Articular chondrocyte of knee joint (primary cell): ENCODE measurements at places on chromosomes 6 and 20. TPM values are rescaled to one million over a fixed set of nuclear protein-coding genes. Genes with fewer than 3 reads are reported as not detected.

Gene SIRPG
- not detected in 2 replicates for total RNA-seq

Gene TMEM14C
- 141 and 175 TPM in 2 replicates for total RNA-seq

Gene CHRNA4
- not detected in 2 replicates for total RNA-seq

Gene SCGN
- not detected in 2 replicates for total RNA-seq

Gene SLC22A2
- total RNA-seq = 0.11 TPM in 1 of 2 replicates, not detected in the other

Gene HS3ST5
- total RNA-seq = not detected in 2 replicates

Gene JPH2
- total RNA-seq = 0.22 and 0.52 TPM in 2 replicates

Gene GLYATL3
- not detected in 2 replicates for total RNA-seq

Gene GNAS-AS1
- total RNA-seq = 0.32 and 0.39 TPM in 2 replicates

Gene GCNT2
- 2.6 and 3.0 TPM in 2 replicates for total RNA-seq

Gene RAMACL
- total RNA-seq = 7.5 and 7.7 TPM in 2 replicates

Gene SYCP2
- 2.6 and 2.7 TPM in 2 replicates for total RNA-seq

Gene BPIFB2
- total RNA-seq = not detected in 2 replicates

Gene BTN1A1
- not detected in 2 replicates for total RNA-seq

Gene KHDC1
- 3.6 and 4.7 TPM in 2 replicates for total RNA-seq

Gene EPPIN
- not detected in 2 replicates for total RNA-seq

Gene GMPR
- total RNA-seq = 4.2 and 4.9 TPM in 2 replicates

Gene HTR1E
- total RNA-seq = not detected in 2 replicates

Gene RSPO3
- total RNA-seq = 17.8 and 19.3 TPM in 2 replicates

Gene TRIM31
- total RNA-seq = not detected in 2 replicates

Gene DEFB124
- total RNA-seq = not detected in 2 replicates

Gene GRM1
- total RNA-seq = 0.22 and 0.26 TPM in 2 replicates
